ENCODE measurements at places on chromosomes 13 and 19.

- no peak for DNase-seq
These were observed 274.5 kb upstream of the NBEA start for GRCh38 chr13:34667286-34668218.

DNA sequence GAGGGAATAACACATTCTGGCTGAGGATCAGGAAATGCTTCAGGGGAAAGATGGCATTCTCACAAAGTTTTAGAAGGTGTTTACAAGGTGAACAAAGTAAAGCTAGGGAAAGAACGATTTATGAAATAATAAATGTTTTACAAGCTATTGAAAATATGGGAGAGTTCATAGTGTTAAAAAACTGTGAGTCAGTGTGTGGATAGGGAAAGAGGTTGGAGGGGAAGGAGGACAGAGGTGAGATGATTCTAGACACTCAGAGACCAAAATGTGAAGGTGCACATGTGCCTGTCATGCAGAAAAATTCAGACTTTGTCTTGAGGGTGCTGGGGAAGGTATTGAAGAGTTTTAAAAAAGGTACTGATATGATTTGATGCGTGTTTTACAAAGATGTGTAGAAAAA lies 476.1 kb downstream of the TDRD3 start:
- DNase-seq = no peak

DNA sequence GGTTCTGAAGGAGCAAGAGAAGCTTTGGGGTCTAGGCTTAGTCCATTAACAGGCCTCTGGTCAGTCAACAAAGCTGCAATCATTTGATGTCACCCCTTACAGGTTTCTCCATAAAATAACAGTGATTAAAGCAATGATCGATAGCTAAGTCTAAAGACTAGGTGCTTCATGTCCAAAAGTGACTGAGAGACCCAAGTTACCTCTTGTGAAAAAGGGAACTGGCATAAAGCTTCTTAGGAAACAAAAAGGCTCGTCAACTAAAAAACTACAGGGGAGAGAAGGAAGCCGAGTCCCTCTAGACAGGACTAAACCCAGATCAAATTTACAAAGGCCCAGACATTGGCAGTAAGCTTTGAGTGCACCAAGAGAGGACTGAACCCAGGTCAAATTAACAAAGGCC lies 2.2 kb downstream of the DCUN1D2 start:
- no peak for DNase-seq

GRCh38 chr19:39590265-39590664 lies 12.1 kb upstream of the LGALS13 start:
- no peak for DNase-seq

- DNase-seq = no peak
These were observed 35.1 kb downstream of the ESD start for GRCh38 chr13:46761866-46762265.

DNA sequence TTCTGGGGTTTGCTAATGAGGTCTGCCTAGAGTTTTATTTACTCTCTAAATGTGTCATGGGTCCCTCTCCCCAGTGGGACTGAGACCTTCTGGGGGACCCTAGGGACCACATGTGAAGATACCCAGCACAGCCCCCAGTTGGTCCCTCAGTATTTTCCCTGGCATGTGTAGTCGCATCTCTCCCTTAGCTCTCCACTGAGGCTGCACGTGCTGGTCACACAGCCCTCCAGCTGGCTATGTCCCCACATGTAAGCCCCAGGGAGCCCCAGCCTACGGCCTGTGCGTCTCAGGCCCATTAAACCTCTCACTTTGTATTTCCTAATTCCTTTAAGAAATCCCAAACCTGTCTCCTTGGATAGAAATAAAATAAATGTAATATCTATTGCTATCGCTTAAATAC lies 189.6 kb upstream of the TSHZ3 start:
- DNase-seq = no peak

GRCh38 chr13:89401264-89401675 lies 1730.1 kb downstream of the SLITRK5 start:
- DNase-seq = peak; percentile 1

GRCh38 chr19:6026390-6027227 lies 48.7 kb upstream of the RANBP3 start:
- DNase-seq = no peak

GRCh38 chr19:56671613-56671994 lies at the start of gene ZNF835:
ZNF835 (minus strand) TSS chr19:56671757; CDS start chr19:56665198, 6,559 bp downstream.
- DNase-seq = no peak

- DNase-seq = no peak
These were observed 14.5 kb upstream of the IGSF23 start for GRCh38 chr19:44598880-44599279.

DNA sequence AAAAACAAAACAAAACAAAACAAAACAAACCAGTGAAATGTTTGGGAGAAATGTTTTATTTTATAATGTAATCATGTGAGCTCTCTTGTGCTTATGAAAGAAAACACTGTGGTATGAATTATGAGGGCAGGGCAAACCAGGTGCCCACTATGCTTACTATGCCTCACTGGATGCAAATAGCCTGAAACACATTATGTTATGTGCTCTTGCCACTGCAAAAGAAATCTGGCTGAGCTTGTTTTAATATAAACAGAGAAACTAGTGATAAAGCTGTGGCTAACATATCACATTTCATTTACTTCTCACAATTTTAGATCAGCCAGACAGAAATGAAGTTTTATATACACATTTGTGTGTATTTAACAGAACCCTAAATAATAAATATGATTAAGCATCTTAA lies 8.7 kb upstream of the NBEA start:
- no peak for DNase-seq

- no peak for DNase-seq
These were observed 18.1 kb upstream of the SPC24 start for GRCh38 chr19:11173516-11174155.

- DNase-seq = no peak
These were observed 237.0 kb upstream of the TSHZ3 start for GRCh38 chr19:31586282-31586681.

DNA sequence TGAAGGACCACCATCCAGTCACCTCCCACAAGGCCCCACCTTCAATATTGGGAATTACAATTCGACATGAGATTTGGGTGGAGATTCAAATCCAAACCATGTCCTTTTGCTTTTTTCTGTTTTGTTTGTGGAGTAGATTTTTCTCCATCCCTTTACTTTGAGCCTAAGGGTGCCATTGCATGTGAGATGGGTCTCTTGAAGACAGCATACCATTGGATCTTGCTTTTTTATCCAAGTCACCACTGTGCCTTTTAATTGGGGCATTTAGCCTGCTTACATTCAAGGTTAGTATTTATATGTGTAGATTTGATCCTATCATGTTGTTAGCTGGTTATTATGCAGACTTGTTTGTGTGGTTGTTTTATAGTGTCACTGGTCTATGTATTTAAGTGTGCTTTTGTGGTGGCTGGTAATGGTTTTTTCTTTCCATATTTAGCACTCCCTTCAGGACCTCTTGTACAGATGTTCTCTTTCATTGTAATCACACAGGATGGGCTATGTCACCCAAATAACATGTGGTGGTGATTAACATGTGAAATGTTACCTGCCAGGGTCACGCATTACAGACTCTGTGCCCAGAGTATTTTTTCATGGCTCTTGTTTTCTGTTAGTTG lies 58.0 kb downstream of the ZNF823 start:
- no peak for DNase-seq

- DNase-seq = no peak
These were observed 62.2 kb downstream of the KCTD12 start for GRCh38 chr13:76823969-76824368.

DNA sequence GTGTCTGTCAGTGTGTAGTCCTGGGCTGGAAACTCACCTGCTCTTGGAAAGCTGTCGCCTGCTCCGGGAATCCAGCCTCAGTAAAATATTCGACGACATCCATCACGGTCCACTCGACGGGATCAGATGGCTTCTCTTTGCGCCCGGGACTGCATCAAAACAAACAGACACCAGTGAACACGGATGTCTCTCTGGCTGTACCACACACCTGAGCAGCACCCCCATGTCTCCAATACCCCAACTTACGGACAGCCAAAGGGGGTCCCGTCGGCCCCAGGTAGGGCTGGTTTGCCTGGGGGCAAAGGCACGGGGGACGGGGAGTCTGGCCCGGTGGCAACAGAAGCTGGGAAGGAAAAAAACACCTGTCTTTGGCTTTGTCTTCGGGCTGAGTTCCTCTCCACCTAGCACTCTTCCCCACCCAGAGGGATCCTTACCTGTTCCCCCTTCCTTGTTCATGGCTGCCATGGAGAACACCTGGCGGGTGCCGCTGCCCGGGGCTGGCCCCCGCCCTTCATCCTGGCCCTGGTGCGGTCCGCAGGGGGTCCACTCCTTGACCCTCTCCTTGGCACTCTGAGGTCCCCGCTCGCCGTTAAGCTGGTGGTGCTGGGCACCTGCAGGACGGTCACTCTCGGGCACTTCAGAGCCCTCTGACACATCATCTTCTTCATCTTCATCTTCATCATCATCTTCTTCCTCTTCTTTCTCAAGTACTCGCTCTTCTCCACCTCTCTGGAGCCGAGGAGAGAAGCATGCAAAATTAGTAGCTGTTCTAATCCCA lies 1.7 kb downstream of the SAMD1 start:
- DNase-seq = no peak

GRCh38 chr19:4618019-4618418 lies 21.3 kb upstream of the TNFAIP8L1 start:
- DNase-seq = no peak

GRCh38 chr13:34553376-34553775 lies 388.7 kb upstream of the NBEA start:
- no peak for DNase-seq

- DNase-seq = no peak
These were observed 9.8 kb upstream of the SIGLEC12 start for GRCh38 chr19:51511353-51511752.

DNA sequence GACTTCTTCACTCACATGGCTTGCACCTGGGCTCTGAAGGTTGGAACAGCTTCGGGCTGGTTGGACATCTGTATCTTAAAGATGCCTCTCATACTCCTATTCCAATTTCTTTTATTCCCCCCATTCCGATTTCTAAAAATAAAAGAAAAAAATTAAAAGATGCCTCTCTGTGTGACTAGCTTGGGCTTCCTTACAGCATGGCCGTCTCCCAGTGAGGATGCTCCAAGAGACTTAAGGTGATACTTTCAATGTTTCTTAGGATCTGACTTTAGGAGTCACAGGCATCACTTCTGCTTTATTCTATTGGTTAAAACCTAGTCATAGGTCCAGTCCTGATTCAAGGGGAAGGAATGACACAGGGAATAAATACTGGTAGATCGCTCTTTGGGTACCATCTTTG lies 9.9 kb upstream of the SULT2A1 start:
- no peak for DNase-seq

- DNase-seq = no peak
These were observed 20.7 kb downstream of the PARP4 start for GRCh38 chr13:24491845-24492244.

DNA sequence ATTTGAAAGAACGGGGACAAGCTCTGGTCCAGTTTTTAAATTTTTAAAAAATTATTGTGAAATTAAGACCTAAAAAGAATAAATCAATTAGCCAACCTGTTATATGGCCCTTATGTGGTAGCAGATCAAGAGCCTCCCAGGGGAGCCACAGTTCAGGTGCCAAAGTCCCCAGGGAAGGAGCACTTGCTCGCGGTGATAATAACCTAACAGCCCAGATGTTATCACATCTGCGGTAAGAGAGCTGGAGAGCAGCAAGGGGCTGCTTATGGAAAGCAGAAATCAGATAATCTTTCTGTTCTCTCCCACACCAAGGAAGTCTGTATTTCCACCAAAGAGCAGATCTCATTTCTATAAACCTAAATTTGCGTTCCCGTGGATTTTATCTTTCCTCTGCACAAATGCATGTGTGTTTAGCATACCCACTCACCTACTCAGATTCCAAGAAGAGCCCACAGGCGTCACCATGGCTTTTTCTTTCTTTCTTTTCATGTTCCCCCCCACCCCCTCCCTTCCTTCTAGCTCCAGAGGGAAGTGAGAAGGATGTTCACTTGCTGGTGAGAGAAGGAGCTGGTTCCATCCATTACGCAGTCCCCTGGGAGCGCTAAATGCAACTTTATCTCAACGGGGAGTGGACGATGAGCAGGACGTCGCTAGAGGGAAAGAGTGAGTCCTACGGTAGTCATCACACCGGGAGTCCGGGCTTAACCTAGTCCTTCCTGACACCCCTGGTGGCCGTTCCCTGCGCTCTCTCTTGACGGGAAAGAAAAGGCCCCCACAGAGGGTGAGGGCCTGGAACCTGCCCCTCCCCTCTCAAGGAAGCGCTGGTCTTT lies 1.6 kb upstream of the POU4F1 start:
- DNase-seq = no peak

- no peak for DNase-seq
These were observed at the start of gene DHDH for GRCh38 chr19:48933382-48933932. DHDH (plus strand) TSS chr19:48933699; CDS start chr19:48933722, 23 bp downstream.

DNA sequence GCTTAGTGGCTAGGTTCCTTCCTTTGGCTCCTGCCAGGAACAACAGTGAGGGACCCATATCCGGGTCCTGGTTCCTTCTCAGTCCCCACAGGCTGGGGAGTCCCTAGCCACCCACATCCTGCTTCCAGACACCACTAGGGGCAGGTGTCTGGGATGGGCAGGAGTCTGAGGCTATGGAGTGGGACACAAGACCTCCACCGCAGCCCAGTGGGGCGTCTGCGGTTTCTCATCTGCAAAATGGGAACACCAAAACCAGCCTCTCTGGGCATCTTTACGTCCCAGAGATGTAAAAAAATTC lies 879 bp upstream of the FCGBP start:
- DNase-seq = no peak

DNA sequence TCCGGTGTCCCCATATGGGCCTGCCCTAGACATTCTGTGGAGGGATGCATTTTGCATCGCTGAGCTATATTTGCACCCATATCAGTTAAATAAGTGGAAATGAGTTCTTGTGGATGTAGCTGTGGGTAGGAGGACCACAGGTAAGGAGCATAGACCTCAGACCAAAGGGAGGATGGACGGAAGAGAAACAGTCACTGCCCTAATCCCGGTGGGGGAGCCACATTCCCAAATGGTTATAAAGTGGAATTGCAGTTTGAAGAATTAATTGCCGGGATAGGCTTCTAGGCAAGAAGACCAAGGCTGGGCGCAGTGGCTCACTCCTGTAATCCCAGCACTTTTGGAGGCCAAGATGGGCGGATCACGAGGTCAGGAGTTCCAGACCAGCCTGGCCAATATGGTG lies 1.8 kb downstream of the SDHAF1 start:
- no peak for DNase-seq

DNA sequence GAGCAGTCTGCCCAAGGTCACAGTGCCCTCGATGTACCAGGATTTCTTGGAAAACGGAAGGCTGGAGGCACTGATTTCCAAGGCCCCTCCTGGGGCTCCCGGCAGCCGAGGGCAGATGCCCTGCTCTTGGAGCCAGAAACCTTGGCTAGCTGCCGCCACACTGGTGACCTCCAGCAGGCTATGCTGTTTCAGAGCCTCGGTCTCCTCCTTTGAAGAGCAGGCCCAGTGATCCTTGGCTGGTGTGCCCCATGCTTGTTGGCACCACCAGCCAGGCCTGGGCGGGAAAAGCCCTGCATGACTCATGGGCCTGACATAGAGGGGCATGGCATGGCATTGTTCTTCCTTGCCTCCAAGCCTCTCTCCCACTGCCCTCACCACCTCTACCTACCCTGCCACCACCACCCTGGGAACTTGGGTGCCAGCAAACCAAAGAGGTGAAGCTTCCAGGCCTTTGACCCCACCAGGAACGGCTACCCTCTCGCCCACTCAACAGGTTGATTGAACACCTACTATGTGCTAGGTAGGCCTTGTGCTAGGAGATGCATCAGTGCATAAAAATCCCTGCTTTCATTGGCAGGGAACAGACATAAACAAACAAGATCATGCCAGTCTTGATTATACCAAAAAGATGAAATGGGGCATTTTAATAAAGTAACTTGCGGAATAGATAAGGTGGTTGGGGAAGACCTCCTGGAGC lies 1.6 kb upstream of the CLEC11A start:
- DNase-seq = no peak

All from glomerular endothelial cell (primary cell).